ENCODE measurements at places on chromosomes 7 and 10.
A peak's percentile ranks its signal among the peaks of the same experiment; 100 is the strongest.

- no peak for DNase-seq
Observed at GRCh38 chr7:48244864-48245271, 73.6 kb downstream of the ABCA13 start.

GRCh38 chr10:113056030-113056429, 106.0 kb downstream of the TCF7L2 start:
- DNase-seq = no peak

DNA sequence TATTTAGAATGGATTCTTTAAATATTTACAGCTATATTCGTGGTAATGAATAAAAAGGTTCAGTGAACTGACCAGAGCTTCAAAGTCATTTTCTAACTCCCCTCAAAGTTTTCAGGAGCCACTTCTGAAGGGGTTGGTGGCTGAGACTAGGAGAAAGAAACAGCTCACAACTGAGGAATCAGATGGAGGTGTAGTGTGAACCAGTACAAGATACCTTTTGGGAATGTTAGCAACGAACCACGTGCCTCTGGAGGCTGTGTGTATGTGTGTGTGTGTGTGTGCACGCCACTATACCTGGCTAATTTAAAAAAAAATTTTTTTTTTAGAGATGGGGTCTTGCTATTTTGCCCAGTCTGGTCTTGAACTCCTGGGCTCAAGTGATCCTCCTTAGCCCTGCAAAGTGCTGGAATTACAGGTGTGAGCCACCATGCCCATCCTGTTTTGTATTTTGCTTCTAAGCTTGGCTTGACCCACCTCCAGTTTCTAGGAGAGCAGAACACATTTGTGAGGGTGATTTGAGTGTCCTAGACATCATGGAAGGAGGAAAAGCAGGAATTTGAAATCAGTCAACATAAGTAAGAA, 9.5 kb upstream of the TAF3 start:
- no peak for DNase-seq

DNA sequence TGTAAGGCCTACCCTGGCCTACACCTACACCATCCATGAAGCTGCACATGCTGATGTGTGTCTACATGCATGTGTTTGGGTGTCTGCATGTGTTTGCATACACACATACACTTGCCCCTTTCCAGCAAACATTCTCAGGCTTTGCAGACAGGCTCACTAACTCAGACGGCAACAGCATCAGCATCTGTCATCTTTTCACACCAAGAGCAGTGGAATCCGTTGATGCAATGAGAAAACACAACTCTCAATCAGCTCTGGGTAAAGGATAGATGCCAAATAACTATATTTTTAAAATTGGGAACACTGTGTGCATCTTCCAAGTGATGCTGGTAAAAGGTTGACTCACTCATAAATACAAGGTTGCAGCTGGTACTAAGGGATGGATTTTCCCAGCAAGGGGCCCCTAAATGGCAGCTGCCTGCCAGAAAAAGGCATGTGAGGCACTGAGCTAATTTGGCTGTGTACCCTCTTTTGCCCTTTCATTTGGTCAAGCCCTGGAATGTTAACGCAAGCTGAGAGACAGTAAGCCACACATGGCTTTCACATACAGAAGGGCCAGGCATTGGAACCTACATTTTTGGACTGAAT, 296.3 kb upstream of the NPSR1 start:
- DNase-seq = no peak

GRCh38 chr10:361203-362081, 226.2 kb downstream of the ZMYND11 start:
- DNase-seq = peak; percentile 51

GRCh38 chr10:118107541-118107940, 60.8 kb upstream of the RAB11FIP2 start:
- DNase-seq = no peak

GRCh38 chr10:22321924-22322640, 1.2 kb downstream of the BMI1 start:
- DNase-seq = no peak

GRCh38 chr7:142496545-142496991, 238.7 kb upstream of the PRSS58 start:
- no peak for DNase-seq

- DNase-seq = no peak
Observed at GRCh38 chr10:30811276-30812017, 181.9 kb upstream of the LYZL2 start.
